ENCODE measurements at places on chromosomes 11 and 22.

- DNase-seq: no peak
Observed at GRCh38 chr11:10886652-10887250, 28.9 kb upstream of the ZBED5 start.

DNA sequence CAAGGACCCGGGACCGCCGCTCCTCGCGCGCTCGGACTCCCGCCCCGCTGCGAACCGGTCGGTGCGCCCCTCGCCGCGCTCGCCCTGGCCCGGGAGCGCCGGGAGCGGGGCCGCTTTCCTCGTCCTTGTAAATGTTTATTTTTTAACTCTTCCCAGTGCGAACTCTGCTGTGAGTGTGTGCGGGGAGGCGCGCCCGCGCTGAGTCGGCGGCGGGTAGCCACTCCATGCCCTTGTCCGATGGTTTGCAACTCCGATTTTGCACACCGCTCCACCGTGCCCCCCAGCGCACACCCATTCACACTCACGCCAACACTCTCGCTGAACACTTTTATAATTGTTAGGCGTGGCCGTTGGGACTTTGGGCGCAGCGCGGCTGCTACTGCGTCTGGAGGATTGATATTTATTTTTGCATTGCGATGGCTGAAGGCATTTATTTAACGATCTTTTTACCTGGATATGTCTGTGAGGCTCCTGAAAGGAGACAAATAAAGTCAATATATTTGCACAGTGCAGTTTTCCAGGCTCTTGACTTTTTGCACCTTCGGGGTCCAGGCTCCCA lies 1.0 kb downstream of the C11orf96 start:
- DNase-seq: no peak

GRCh38 chr22:28442711-28443525 lies 236.7 kb downstream of the TTC28 start:
- DNase-seq: no peak

GRCh38 chr11:10670099-10670498 lies 23.5 kb downstream of the IRAG1 start:
- no peak for DNase-seq

DNA sequence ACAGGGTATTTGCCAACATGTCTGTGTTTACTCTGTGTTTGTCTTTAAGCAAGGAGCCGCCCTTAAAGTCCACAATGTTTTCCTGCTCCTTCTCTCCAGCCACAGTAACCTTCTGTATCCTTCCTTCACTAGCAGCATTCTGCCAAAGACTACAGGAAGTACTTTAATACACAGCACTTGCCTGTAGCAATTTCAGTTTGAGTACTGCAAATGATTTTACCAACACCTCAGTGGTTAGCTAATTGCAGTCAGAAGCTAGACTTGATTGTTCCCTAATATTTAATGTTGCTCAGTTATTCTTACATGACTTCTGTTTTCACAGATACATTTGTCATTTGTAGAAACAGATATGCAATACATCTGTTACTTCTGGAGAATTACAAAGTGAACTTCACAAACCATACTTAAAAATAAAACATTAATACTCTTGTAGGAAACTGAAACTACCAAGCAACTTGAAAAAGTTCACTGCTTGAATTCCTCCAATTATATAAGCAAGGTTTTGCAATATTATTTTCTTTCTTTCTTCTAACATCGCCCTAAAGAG lies 69.1 kb downstream of the FCHSD2 start:
- no peak for DNase-seq

DNA sequence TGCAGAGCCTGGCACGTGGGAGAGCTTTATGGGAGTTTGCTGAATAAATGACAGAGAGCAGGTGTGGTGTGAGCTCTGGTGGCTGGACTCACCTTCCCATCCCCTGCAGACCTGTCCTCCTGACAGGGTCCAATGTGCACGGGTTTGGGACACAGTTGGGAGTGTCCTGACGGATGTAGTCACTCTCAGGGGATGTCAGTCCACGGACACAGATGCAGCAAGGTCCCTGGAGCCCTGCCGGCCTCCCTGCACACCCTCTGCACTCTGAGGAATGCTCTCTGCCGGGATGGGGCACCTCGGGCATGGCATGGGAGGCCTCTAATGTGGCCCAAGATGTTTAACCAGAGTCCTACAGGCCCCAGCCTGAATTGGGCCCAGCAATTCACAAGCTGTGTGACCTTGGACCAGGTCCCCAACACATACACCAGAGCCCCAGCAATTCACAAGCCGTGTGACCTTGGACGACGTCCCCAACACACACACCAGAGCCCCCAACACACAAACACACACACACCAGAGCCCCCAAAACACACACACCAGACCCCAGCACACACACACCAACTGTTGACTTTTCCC lies 30.0 kb upstream of the RFPL3 start:
- DNase-seq: no peak

- DNase-seq: no peak
Observed at GRCh38 chr22:36787204-36787988, 11.5 kb upstream of the IFT27 start.
